Renal cortex interstitium (tissue), 15 donors: ENCODE measurements at places on chromosomes 1 and 21.

GRCh38 chr21:43271452-43272020, 102.7 kb downstream of the CRYAA start:
- DNase-seq, result no peak

DNA sequence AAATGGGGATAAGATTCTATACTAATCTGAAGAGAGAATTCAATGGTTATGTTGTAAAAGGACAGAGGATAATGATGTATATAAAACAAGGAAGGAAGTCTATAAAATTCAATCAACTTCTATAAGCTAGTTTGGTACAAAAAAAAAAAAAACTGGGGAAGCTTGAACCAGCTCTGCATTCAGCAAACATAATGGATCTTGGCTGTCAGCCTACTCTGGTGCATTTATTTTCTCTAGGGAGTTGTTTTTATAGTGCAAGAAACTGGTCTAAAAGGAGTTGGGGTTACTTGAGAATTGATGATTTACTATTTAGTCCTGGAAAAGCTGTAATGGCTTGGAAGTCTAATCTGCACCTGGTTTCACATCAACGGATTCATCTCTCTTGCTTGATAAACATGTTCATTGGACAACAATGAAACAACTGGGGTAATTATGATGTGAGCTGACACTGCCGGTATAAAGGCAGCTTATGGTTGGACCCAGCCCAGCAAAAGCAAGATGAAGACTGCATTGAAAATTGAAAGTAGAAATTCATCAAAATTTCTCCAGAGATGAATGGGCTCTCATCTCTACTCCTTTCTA, 199.4 kb upstream of the NRIP1 start:
- DNase-seq, result no peak

GRCh38 chr21:45545691-45546531, 3.7 kb upstream of the SLC19A1 start:
- DNase-seq, result no peak

- no peak for DNase-seq
These were observed 11.6 kb downstream of the ARHGEF2 start for GRCh38 chr1:155966750-155967149.

DNA sequence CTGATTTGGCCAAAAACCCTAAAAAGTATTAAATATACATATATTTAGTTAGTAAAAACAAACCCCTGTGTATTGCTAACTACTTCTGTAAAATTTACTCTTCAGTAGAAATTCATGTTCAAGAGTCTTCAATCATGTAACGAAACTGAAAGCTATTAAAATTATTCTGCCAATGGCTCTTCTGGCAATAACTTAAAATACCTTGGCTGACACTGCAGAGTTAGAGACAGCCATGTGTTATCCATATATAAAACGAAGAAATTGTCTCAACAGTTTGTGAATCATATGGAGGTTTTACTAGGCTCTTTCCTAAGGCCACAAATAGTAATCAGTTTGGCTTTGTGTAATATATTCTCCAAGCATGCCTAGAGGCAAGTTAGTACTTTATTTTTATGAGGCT, 357.2 kb downstream of the COL11A1 start:
- DNase-seq, result no peak

GRCh38 chr1:77958391-77958790, 20.5 kb downstream of the FUBP1 start:
- DNase-seq, result no peak

GRCh38 chr1:234777856-234778220, 167.9 kb upstream of the IRF2BP2 start:
- no peak for DNase-seq

- no peak for DNase-seq
These were observed 4.2 kb downstream of the ST6GALNAC5 start for GRCh38 chr1:76871355-76871974.

DNA sequence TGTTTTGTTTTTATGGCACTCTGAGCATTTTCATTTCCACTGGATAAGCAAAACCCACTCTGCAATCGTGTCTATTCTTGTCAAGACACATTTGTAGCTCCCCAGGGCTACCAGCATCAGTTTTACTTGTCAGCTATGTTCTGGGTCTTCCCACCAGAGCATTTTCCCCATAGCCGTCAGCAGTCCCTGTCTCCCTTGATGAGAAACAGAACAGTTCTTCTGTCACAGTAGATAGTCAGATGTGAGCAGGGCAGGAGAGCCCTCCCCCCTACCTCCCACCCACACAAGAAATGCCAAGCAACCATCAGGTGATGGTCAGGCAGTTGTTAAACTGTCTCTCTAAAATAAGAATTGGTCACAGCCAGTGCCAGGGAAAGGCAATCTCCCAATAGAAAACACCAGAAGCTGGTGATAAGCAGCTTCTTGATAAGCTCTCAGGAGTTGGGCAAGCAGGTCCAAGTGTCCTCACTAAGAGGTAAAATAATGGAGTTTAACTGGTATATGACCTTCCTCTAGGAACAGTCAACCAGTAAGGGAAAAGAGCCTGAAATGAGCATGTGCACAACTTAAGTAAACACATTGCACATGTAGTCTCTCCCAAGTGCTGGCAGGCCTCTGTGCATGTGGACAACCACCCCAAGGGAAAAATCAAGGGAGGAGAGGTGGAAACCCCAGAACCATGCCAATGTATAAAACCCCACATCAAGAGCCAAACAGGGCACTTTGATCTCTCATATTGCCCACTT, 208.2 kb downstream of the S1PR1 start:
- DNase-seq, result no peak
